ENCODE measurements at places on chromosomes 3 and 15. TPM values are rescaled to one million over a fixed set of nuclear protein-coding genes. Genes with fewer than 3 reads are reported as not detected.

NEK10 gene
- total RNA-seq: 9.4 TPM

SEMA5B gene
- 0.71 TPM for total RNA-seq

FETUB gene
- not detected for total RNA-seq

GRCh38 chr3:58519668-58520402 lies 17.2 kb downstream of the ACOX2 start:
- no peaks in the 10 kb centered on the region for H3K4me1 ChIP-seq
- no peak for DNase-seq
- H3K4me3 ChIP-seq: no peak overlapping the region
- no peak overlapping the region for H3K27ac ChIP-seq
- H3K36me3 ChIP-seq: peaks cover 40% of the 10 kb centered on the region

Data from lower lobe of right lung (tissue), 2 donors.